ENCODE measurements at places on chromosomes 13 and 19.

DNA sequence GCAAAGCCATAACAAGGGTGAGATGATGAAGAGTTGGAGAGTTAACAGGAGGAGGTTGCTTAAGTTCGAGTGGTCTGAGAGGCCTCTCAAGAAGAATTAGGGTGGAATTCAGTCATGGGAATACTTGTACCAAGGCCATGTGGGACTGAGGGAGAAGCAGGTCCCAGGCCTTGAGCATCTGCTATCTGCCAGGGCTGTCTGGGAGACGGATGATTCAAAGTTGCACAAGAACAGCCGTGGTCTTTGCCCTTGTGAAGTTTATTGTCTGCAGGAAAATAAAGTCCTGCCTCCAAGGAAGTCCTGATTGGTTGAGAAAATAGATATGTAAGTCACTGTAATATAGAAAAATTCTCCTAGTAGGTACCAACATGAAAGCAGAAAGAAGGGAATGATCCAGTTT, 178.8 kb upstream of the RFC3 start:
- DNase-seq: no peak

DNA sequence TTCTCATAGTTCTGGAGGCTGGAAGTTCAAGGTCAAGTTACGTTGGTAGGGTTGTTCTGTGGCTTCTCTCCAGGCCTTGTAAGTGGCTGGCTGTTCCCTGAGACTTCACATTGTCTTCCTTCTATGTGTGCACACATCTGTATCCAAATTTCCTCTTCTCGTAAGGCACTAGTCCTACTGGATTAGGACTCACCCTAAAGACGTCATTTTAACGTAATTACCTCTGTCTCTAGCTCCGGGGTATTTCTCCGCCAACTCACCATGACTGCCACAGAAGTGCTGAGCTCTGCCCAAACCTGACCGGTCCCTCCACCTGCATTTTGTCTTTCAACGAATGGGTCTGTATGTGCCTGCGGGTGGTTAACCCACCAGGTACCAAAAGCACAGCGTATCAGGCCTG, 8.7 kb upstream of the SYDE1 start:
- DNase-seq: no peak

GRCh38 chr19:42467183-42467760, 24.5 kb upstream of the CXCL17 start:
- no peak for DNase-seq

DNA sequence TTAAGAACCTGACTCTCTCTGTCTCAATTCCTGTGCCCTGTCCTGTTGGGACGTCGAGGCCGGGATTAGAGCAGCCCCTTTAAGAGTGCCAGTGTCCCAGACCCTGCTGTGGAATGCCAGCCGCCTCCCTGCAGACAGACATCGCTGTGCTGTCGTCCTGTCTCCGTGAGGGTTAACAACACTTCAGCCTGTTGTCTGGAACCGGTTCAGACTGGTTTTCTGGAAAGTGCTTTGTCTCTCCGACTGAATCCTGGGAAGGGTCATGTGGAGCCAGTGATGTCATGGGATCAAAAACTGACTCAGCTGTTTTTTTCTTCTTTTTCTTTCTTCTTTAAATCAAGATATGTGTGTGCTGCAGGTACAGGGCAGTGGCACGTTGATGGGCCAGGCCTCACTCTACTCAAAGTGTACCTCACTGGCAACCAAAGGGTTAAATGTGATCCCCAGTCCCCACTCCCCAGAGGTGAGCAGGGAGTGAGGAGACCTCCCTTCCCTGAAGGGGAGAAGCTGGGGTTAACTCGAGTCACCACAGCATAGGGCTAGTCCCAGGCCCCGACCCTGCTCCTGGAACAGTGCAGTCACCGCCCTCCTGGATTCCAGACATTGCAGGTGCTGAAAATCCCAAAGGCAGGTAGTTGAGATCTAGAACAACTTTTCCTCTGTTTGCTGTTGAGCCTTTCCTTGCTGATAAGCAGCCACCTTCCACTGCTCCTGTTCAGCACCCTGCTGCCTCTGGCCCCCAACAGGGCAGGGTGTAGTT, 50.8 kb downstream of the TSSK6 start:
- no peak for DNase-seq

GRCh38 chr19:43452582-43452981, 12.8 kb downstream of the LYPD3 start:
- no peak for DNase-seq

- DNase-seq: peak; percentile 26
Measured at GRCh38 chr13:102597029-102597961, 509 bp downstream of the TPP2 start.

- no peak for DNase-seq
Measured at GRCh38 chr19:56692206-56692895, 20.8 kb upstream of the ZNF835 start.

DNA sequence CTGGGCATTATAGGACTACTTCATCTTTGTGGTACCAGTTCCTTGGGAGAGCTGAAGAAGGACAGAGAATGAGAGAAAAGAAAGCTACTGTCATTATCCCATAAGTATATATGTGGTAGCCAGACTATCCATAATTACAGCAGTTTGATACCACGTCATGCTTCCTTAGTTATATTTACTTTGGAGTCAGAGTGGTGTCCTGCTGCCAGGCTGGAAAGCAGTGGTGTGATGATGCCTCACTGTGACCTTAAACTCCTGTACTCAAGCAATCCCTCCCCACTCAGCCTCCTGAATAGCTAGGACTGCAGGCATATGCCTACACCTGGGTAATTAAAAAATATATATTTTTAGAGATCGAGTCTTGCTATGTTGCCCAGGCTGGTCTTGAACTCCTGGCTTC, 57.8 kb downstream of the WTIP start:
- DNase-seq: no peak

DNA sequence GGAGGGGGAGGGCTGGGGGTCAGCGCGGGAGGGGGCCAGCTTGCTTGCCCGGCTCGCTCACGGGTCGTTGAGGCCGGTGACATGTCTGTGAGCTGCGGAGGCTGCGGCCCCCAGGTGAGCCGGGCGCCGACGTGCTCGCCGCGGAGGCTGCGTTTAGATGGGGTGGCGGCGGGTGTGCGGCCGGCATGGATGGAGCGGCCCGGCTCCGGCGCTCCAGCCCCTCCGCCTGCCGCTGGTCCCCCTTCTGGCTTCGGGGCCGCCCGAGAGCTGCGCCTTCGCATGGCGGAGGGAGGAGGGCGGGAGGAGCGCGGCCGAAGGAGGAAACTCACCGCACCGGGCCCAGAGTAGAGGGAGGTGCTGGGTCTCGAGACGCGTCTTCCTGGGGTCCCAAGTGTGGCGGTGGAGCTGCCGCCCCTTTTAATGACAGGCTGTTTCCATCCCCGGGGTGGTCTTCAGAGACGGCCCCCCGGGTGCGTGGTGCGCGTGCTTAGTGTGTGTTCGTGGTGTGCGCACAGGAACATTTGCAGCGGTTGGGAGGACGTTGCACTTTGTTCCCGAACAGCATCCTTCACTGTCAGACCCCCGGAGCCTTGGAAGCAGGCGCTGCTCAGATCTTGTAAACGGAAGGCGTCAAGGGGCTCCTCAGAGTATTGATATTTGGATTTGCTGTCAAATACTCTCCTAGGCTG, at the start of gene AKAP11:
AKAP11 (plus strand) TSS at position 38 of the 689 bp plus-strand sequence. CDS start 14,197 bp downstream, outside the sequence.
- DNase-seq: peak; percentile 56

DNA sequence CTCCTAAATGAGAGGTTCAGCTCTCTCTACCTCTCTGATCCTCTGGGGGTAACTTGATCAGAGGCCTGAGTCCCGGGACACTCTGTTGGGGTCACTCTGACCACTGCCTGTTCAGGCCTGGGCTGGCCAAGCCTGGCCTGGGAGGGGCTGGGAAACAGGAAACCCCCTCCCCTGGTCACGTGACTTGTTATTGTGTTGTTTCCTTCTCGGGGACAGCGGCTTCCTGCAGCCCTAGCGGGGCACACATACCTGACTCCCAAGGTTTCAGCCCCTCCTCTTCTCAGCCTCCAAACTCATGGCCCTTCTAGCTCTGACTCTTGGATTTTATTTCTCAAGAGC, at the start of gene USHBP1:
USHBP1 (minus strand) TSS at position 105 of the 339 bp plus-strand sequence. CDS start 446 bp downstream, outside the sequence.
- no peak for DNase-seq

- no peak for DNase-seq
Measured at GRCh38 chr19:8858260-8858659, 26.1 kb downstream of the MBD3L1 start.

DNA sequence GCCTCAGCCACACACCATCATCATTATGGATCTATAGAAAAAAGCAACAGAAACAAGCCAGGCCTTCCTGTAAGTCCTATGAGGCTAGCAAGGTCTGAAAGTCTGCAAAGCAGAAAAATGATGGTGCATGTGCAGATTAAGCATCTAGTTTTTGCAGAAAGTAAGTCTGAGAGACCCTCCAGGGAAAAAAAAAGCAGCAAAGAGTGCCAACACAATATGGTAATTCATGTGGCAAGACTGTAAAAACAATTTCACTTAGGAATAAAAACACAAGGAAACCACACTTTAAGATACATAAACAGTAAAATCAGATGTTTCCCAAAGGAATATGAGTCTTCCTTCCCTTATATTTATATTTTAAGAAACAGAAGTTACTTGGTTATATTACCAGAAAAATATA, 112.3 kb upstream of the FBXL3 start:
- no peak for DNase-seq

- DNase-seq: no peak
Measured at GRCh38 chr19:8237026-8237425, 27.9 kb downstream of the CERS4 start.

- no peak for DNase-seq
Measured at GRCh38 chr13:72953391-72953965, 105.3 kb upstream of the KLF5 start.

DNA sequence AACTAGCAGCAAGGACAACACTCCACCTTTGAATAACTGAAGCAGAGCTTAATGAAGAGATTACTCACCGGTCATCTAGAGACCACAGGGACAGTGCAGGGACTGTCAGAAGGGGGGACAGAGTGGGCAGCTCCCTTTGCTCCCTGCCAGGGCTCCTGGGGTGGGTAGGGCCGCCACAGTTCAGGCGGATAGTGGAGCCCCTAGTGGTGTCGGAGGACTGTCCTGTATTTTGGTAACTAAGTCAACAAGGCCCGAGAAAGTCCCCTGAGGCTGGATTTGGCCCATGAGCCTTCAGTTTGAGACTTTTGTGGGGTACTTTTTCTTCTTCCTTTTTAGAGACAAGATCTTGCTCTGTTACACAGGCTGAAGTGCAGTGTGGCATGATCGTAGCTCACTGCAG, 44.6 kb downstream of the GJA3 start:
- no peak for DNase-seq

DNA sequence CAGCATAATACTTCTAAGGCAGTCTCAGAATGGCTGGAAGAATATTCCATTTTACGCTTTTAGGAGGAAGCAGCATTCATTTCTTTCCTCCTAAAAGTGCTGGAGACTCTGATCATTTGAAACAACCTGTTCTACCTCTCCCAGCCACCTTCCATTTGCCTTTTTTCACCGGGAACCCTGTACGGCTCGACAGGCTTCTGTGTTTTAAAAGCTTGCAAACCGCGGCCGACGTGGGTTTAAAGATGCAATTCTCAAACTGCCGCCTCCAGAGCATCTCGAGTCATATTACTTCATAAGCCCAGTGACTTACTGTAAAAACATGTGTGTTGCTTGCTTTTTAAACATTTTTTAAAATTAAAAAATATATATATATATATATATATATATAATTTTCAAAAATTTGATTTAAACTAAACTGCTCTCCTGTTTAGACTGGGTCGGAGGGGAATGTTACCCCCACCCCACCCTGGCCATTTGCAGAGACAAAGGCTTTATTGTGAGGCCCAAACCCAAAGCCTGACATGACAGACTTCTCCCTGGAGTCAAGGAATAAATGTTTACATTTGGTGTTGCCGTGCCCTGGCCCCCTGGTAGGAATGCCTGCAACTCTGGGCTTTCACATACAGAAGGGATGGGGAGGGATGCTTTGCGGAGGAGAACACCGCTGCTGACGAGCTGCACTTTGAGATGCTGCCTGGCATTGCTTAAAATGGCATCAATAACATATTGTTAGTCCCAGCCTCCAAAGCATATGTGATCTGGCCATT, 30.4 kb downstream of the ZNF536 start:
- no peak for DNase-seq

DNA sequence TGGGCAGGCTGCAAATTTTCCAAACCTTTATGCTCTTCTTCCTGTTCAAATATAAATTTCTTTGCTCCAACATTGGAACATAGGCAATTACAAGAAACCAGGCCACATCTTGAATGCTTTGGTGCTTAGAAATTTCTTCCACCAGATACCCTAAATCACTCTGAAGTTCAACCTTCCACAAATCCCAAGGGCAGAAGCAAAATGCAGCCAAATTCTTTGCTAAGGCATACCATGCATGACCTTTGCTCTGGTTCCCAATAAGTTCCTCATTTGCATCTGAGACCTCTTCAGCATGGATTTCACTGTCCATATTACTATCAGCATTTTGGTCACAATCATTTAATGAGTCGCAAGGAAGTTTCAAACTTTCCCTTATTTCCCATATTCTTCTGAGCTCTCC, 130.9 kb downstream of the DIAPH3 start:
- no peak for DNase-seq

DNA sequence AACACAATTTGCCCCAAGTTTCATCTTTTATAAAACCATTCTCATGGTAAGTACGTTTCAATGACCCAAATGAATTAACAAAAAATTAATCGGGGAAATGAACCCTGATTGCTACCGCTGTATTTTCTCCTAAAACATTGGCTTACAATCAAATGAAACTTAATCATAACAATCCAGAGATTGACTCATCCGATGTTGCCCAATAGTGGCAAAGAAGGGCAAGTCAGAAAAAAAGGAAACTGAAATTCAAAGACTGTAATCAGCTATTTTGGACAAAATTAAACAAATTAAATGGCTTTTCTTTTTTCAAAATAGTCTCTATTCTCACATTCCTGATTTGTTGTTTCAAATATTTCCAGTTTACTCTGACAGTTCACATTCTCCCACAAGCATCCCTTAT, 3.9 kb upstream of the ACOD1 start:
- no peak for DNase-seq

GRCh38 chr13:109036078-109036780, 406.8 kb downstream of the MYO16 start:
- no peak for DNase-seq

- DNase-seq: no peak
Measured at GRCh38 chr19:16847430-16847829, 18.2 kb downstream of the SIN3B start.

DNA sequence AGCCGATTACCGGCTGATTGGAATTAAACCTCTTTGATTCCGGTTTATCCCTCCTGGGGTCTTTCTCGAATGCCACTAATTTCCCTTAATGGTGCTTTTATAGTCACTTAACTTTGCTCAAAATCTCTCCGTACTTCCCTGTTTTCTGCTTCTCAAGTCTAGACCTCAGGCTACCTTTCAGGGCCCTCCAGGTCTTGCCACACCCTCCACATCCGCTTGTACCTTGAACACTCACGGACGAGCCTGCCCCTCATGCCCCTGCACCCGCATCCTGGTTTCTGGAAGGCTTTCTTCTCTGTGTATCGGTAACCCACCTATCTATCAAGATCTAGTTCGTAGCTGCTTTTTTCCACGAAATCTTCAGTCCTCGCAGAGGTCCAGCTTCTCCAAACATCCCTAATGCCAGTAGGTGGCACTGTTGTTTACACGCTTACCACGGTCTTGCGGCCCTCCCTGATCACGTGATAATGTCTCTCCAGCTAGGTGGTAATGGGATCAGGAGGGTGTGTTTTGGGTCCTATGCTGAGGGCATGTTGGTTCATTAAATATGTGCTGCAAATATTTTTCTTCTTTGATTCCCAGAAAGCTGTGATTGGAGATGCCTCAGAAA, 13.8 kb downstream of the ATP12A start:
- DNase-seq: peak; percentile 55

All from CD4-positive, alpha-beta T cell treated with Interleukin-12 subunit alpha and Interleukin-12 subunit beta, for 1 hour (primary cell).